CD4-positive, alpha-beta memory T cell (primary cell): ENCODE measurements at places on chromosomes 11 and 22. TPM values are rescaled to one million over a fixed set of nuclear protein-coding genes. Genes with fewer than 3 reads are reported as not detected.

GRCh38 chr11:114160894-114161293 is 101.4 kb downstream of the ZBTB16 start:
- no peaks in the 10 kb centered on the region for H3K27me3 ChIP-seq
- peaks cover 68% of the 10 kb centered on the region for H3K4me1 ChIP-seq
- no peaks in the 10 kb centered on the region for H3K36me3 ChIP-seq
- DNase-seq = no peak

DNA sequence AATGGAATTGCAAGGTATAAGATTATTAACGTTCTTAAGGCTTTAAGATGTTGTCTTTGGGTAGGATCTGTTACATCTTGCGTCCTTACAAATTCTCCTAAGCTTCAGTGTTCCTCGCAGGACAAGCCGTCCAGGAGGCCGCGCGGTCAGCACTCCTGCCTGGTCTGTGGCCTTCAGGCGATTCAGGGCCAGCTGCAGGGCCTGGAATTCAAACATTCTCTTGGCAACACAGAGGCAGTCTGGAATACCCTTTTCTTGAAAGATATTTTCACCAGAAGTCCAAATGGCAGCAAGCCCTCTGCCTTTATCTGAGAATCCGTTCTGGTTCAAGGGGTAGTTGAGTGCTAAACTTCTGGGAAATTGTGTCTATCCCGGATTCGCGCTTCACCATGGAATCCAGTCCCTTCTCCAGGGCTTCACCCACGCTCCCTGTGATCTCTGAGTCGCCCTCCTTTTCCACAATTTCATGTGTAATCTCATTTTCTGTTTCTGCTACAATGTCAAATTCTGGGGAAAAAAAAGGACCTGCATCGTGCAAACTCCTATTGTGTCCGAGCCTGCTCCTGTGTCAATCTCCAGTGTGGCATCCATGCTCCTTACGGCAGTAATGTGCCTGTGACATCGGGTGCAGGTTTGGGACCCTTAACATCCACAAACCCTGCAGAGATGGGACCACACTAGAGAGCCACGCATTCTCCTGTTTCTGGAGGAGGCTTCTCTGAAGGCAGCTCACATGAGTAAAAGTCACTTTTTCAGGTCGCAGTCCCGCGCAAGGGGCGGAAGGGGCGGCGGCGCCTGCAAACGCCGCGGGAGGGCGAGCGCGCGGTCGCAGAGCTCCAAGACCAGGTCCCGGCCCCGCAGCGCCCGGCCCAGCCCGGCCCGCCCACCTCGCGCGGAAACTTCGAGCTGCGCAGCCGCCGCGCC is 25.4 kb upstream of the SORL1 start:
- no peaks in the 10 kb centered on the region for H3K27me3 ChIP-seq
- no peak overlapping the region for H3K4me3 ChIP-seq
- DNase-seq = peak; percentile 34
- peaks cover 30% of the 10 kb centered on the region for H3K4me1 ChIP-seq
- H3K27ac ChIP-seq = no peak overlapping the region

- H3K4me3 ChIP-seq = no peak overlapping the region
- no peaks in the 10 kb centered on the region for H3K36me3 ChIP-seq
- H3K4me1 ChIP-seq = no peaks in the 10 kb centered on the region
- H3K27me3 ChIP-seq = no peaks in the 10 kb centered on the region
- no peak for DNase-seq
These were observed 375.8 kb downstream of the NTM start for GRCh38 chr11:131746201-131746600.

- H3K27ac ChIP-seq = no peak overlapping the region
- H3K36me3 ChIP-seq = no peaks in the 10 kb centered on the region
- DNase-seq = no peak
- H3K4me1 ChIP-seq = no peaks in the 10 kb centered on the region
- no peaks in the 10 kb centered on the region for H3K27me3 ChIP-seq
- H3K4me3 ChIP-seq = no peak overlapping the region
These were observed 203.5 kb upstream of the MTNR1B start for GRCh38 chr11:92765965-92766371.

DNA sequence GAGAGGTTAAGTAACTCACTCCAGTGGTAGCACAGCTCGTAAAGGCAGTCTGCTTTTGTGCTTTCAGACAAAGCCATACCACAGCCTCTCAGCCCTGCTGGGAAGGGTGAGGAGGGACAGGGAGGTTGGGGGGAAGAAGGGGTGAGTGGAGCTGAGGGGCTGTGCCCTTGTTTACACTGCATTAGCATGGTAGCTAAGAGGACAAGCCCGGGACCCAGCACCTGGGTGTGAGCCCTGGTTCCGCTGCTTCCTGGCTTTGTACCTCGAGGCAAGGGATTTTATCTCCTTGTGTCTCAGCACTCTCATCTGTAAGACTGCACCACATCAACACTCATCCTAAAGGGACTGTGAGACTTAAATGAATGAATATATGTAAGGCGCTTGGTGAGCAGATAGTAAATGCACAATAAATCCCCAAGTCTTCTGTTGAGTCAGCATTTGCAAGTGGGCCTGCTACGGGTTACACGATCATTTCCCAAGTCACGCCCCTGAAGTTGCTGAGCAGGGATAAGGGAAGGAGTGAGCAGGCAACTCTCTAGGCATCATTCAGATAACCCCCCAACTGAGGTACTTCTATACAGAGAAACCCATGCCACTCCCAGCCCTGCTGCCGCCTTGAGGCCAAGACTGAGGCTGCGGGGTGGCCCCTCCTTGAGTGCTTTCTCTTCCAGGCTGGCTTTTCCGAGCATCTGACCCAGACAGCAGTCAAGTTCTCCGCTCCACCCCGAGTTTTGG is 7.5 kb downstream of the RASD2 start:
- DNase-seq = no peak
- H3K27ac ChIP-seq = no peak overlapping the region
- no peak overlapping the region for H3K4me3 ChIP-seq
- H3K36me3 ChIP-seq = no peaks in the 10 kb centered on the region
- H3K4me1 ChIP-seq = peaks cover 12% of the 10 kb centered on the region
- peaks cover under 1% of the 10 kb centered on the region for H3K27me3 ChIP-seq

LDHA gene
- 135 TPM for total RNA-seq

DNA sequence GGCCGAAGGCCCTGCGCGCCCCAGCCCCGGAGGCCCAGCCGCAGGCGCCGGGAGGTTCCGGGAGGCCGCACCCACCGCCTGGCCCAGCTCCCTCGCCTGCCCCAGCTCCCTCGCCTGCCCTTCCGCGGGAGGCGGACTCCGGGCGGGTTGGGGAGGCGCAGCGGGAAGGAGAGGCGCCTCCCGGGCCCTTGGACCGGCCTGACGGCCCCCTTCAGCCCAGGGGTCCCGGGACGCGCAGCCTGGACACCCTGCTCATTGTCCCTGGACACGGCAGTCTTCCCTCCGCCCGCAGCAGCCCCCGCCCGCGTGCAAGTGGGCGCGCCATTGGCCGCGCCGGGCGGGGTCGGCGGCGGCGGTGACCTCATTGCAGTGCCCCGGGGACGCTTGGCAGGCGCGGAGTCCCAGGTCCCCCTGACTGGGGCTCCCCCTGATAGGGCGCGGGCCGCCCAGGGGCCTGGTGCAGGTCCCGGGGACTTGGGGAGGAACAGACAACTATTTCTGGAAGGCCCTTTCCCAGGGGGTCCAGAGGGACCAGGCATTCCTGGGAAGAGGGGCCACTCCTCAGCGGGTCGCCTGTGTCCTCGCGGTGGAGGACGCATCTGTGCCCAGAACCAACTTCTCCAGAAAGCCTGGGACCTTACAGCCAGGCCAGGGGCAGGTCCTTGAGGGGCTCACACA is 501 bp downstream of the CD151 start:
- H3K4me3 ChIP-seq = peak overlapping the region; percentile 43
- H3K27ac ChIP-seq = peak overlapping the region; percentile 15
- peaks cover 47% of the 10 kb centered on the region for H3K4me1 ChIP-seq
- H3K27me3 ChIP-seq = peaks cover 3% of the 10 kb centered on the region
- no peak for DNase-seq

GRCh38 chr11:117535201-117535849 is 207.7 kb downstream of the CEP164 start:
- no peaks in the 10 kb centered on the region for H3K4me1 ChIP-seq
- DNase-seq = no peak
- H3K36me3 ChIP-seq = no peaks in the 10 kb centered on the region

DNA sequence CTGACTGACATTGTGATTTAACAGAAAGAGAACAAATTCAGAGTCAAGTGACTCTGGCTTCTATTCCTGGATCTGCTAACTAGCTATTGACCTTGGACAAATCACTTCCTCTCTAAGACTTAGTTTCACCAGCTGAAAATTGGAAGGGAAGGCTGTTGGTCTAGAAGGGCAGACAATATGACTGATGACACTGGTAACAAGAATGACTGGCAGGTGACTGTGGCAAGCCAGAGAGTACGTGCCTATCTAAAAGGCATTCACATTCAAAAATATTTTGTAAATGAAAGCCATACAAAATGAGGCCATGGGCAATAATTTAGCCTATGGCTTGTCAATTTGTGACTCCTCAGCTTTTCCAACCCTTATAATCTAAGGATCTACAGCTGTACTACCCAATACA is 23.5 kb downstream of the SERGEF start:
- peaks cover 34% of the 10 kb centered on the region for H3K36me3 ChIP-seq
- no peak overlapping the region for H3K27ac ChIP-seq
- H3K27me3 ChIP-seq = no peaks in the 10 kb centered on the region
- no peaks in the 10 kb centered on the region for H3K4me1 ChIP-seq
- no peak for DNase-seq
- no peak overlapping the region for H3K4me3 ChIP-seq

GRCh38 chr11:63517156-63517555 is 11.3 kb downstream of the LGALS12 start:
- H3K4me1 ChIP-seq = peaks cover 18% of the 10 kb centered on the region
- no peak overlapping the region for H3K4me3 ChIP-seq
- H3K36me3 ChIP-seq = no peaks in the 10 kb centered on the region

NTM gene
- total RNA-seq = not detected

DNA sequence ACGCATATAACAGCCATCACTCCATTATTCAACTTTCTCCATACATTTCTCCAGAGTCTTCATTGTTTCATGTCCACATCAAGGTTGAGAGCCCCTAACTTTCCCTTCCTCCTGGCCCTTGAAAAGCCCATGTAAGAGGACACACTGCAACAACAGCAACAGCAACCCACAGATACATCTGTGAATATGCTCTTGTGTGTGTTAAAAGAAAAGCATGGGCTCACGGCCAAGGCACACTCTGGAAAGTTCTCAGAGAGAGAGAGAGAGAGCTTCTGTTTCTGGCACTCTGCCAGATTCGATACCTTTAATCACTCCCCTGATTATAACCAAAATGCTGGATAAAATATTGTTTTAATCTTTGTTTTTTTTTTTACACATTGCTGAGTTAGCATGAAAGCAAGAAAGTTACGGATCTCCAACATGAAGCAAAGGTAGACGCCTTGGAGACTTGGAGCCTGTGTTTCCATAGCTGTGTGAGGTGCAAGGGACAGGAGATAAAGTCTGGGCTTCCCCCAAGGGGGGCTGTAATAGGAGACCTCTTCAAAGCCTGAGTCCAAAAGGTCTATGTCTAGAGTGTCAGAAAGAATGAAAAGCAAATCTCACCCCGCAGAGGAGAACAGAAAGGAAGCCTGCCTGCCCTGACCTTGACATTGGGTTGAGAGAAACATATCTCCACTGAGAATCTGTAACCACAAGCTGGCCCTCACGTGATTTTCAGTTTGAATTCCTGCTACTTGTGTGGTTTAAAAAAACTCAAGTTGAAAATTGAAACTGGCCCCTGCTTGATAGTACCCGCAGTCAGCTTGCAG is 33.7 kb upstream of the MPPED1 start:
- H3K4me3 ChIP-seq = no peak overlapping the region
- H3K4me1 ChIP-seq = peaks cover 27% of the 10 kb centered on the region
- no peak for DNase-seq
- no peak overlapping the region for H3K27ac ChIP-seq
- H3K27me3 ChIP-seq = peaks cover 9% of the 10 kb centered on the region
- no peaks in the 10 kb centered on the region for H3K36me3 ChIP-seq

DNA sequence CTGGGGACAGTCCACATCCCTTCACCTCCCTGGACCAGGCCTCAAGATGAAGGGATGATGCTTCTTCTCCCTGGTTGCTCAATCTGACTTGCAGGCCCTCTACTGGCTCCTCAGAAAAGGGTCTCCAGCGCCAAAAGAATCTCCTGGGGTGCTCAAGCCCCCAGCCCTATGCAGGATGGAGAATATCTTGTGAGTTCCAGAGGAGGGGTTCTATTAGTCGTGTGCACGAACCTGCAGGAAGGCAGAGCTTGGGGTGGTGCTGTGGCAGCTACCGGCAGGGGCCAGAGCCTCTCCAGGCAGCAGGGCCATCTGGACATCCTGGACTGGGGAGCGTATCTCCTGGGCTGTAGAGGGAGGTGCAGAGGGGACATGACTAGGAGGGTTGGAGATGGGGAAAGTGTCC is 1339.5 kb downstream of the BRD1 start:
- DNase-seq = no peak
- no peaks in the 10 kb centered on the region for H3K4me1 ChIP-seq
- H3K27ac ChIP-seq = no peak overlapping the region
- peaks cover 6% of the 10 kb centered on the region for H3K27me3 ChIP-seq
- H3K4me3 ChIP-seq = no peak overlapping the region

DNA sequence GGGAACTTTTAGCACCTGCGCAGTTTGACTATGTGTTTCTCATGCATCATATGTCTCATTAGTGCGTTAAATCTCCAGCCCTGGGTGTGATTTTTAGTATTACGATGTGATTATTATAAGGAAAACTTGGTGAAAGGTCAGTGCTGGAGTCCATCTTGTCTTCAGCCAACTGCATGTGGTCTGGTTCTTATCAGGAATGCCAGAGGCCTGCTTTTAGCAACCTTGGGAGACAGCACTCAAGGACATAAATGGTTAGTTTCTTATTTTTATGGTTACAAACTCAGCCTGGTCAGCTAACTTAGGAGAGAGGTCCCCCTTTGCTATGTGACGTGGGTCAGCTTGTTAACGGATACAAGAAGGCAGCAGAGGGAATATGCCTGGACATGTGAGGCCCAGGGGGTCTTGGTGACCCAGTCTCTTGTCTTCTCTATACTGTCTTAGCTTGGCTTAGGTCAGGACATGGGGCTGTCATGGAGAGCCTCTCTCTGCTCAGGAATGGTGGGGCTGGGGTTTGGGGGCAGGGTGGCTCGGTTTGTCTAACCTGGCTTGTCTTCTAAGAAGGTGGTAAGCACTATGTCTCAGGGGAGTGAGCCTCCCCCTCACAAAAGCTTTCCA is 21.5 kb downstream of the KCTD21 start:
- H3K36me3 ChIP-seq = no peaks in the 10 kb centered on the region
- H3K27me3 ChIP-seq = no peaks in the 10 kb centered on the region
- no peak overlapping the region for H3K27ac ChIP-seq

- H3K4me3 ChIP-seq = no peak overlapping the region
- H3K4me1 ChIP-seq = no peaks in the 10 kb centered on the region
- H3K36me3 ChIP-seq = no peaks in the 10 kb centered on the region
- no peaks in the 10 kb centered on the region for H3K27me3 ChIP-seq
- H3K27ac ChIP-seq = no peak overlapping the region
- DNase-seq = no peak
These were observed 87.6 kb upstream of the LINC01488 start for GRCh38 chr11:69393865-69394233.

GRCh38 chr11:111231836-111232235 is 13.7 kb upstream of the POU2AF2 start:
- H3K27me3 ChIP-seq = no peaks in the 10 kb centered on the region
- H3K36me3 ChIP-seq = no peaks in the 10 kb centered on the region
- H3K4me3 ChIP-seq = no peak overlapping the region

GRCh38 chr22:50169774-50170341 is 673 bp upstream of the PANX2 start:
- DNase-seq = no peak
- no peaks in the 10 kb centered on the region for H3K36me3 ChIP-seq
- no peak overlapping the region for H3K4me3 ChIP-seq
- peaks cover 9% of the 10 kb centered on the region for H3K27me3 ChIP-seq
- H3K4me1 ChIP-seq = no peaks in the 10 kb centered on the region

GRCh38 chr22:19174106-19175025 is 4.2 kb downstream of the SLC25A1 start:
- no peaks in the 10 kb centered on the region for H3K36me3 ChIP-seq
- peaks cover 43% of the 10 kb centered on the region for H3K4me1 ChIP-seq
- H3K27me3 ChIP-seq = peaks cover 11% of the 10 kb centered on the region
